Upper lobe of right lung (tissue), 1 donor: ENCODE measurements at places on chromosomes 11 and 22. TPM values are rescaled to one million over a fixed set of nuclear protein-coding genes. Genes with fewer than 3 reads are reported as not detected.

The UFD1 gene
- total RNA-seq: 43.1 TPM

The VSIG2 gene
- total RNA-seq: 40.1 TPM

The XKR3 gene
- total RNA-seq: not detected

The SCGB2A2 gene
- not detected for total RNA-seq

The SUSD2 gene
- total RNA-seq: 277 TPM

The OR6Q1 gene
- total RNA-seq: not detected

The FAM227A gene
- 0.98 TPM for total RNA-seq

The TMPRSS5 gene
- 0.69 TPM for total RNA-seq

The HBB gene
- total RNA-seq: 338 TPM

The ZNF215 gene
- total RNA-seq: 2.4 TPM
